AG09309 (cell line): ENCODE measurements at places on chromosomes 12 and 14.

- DNase-seq = no peak
These were observed 47.4 kb downstream of the STX2 start for GRCh38 chr12:130791629-130792028.

GRCh38 chr12:16037533-16037932, 126.4 kb downstream of the DERA start:
- DNase-seq = no peak

- DNase-seq = no peak
These were observed 20.9 kb downstream of the POMT2 start for GRCh38 chr14:77299771-77300170.

GRCh38 chr14:99724939-99725773, 41.1 kb downstream of the CYP46A1 start:
- no peak for DNase-seq

GRCh38 chr12:106758349-106759110, 16.0 kb upstream of the RIC8B start:
- no peak for DNase-seq

- no peak for DNase-seq
These were observed 54.7 kb downstream of the VRK1 start for GRCh38 chr14:96851694-96852381.

DNA sequence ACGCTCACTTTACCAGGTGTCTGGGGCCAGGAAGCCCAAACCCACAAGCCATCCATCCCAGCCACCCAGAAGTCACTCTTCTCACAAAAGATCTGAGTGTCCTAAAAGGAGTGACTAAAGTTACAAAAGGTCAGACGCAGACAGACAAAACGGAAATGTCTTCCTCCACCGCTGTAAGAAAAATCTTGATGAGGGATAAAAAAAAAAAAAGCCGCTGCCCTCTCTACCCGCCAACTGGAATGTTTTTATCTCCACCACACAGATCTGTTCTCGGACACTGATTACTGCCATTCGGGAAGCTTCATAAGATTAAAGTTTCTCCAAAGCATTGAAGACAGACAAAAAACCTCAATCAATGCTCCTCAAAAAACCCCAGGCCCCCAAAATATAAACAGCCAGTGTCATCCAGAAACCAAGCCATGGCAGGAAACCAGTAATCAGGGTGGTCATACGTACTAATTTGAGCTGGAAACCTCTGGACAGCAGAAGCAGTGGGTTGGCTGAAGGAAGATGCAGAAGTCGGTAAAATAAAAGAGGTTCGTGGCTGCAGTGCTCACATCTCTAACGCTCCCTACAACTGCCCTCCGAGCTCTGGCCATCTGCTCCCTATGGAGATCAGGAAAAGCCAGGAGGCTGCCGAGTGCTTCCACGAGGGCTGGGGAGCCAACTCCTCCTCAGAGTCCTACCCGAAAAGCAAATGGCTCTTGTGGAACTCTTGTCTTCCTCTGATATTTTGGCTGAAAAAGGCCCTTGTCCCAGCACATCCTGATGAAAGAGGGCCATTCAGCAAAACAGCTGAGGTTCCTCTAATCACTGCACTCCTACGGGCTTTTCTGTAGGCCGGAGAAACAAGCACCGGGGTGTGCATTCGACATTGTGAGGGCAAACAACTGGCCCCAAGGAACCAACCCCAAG, 30.3 kb downstream of the SSH1 start:
- no peak for DNase-seq

GRCh38 chr12:130716969-130717366, 869 bp upstream of the RIMBP2 start:
- DNase-seq = no peak

DNA sequence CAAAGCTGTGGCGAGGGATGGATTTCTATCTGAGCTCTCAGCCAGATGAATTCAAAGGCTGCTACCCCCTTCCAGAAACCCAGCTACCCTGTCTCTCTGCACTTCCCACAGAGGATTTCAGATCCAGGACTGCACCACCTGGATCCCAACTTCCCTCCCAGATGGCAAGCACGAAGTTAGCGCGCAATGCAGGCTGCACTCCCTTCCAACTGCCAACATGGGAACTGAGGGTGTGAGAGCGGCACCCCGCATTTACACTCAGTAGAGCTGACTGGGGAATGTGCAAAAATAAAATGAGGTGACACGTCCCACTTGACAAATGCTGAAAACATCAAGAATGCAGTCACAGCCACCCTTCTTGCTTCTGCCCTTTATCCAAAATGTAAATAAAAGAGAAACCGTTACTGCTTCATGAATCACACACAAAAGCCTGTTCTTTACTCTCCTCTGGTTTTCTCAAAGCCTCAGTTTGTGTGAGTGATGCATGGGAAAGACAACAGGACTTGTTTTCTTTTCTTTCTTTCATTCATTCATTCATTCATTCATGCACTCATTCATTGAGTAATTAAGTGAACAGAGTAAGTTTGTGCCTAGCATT, 85.7 kb downstream of the ITPK1 start:
- DNase-seq = no peak

GRCh38 chr14:39169541-39169900, 612 bp downstream of the TRAPPC6B start:
- no peak for DNase-seq

- DNase-seq = no peak
These were observed 27.4 kb downstream of the OAS2 start for GRCh38 chr12:113005762-113006161.

- DNase-seq = no peak
These were observed 71.2 kb downstream of the RIN3 start for GRCh38 chr14:92584816-92585215.

DNA sequence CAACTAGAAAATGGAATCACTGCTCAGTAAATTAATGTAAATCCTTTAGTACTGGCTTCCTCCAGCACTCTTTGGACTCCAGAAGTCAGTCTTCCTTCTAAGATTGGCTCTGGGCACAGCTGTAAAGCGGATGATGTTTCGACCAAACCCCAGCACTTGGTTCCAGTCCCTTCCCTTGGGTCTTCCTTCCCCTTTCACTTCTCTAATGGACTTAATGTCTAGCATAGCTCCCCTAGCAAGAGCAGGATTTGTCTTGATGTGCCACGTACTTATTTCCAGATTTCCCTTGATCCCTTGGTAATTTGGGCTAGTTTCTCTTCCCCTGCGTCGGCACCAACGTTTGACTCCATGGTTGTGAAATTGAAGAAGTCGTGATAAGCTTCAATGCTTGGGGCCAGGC, 28.3 kb downstream of the C12orf75 start:
- no peak for DNase-seq

GRCh38 chr12:107775093-107775721, 703 bp downstream of the ASCL4 start:
- no peak for DNase-seq

- DNase-seq = no peak
These were observed 3.8 kb downstream of the DIO3 start for GRCh38 chr14:101564819-101565698.

GRCh38 chr12:39464976-39465695, 22.2 kb upstream of the KIF21A start:
- DNase-seq = no peak

- DNase-seq = no peak
These were observed 64.9 kb downstream of the STXBP6 start for GRCh38 chr14:24984846-24985589.
